ENCODE measurements at places on chromosomes 7 and 10.

DNA sequence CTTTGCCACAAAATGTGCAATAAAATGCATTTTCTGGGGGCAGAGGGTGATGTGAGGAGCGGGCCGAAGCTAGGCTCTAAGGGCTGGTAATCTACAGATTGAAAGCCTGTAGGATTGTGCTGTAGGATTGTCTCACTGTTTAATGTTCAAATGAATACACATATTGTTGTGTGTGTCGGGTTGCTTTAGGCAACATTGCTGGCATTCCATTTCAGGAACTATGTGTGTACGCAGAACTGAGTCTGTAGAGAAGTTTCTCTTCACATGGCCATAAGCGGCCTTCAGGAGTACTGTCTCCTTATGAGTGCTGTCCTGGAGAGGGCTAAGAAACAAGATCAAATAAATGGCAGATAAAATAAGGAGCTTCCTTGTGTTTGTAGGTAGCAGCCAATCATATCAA is 540.2 kb downstream of the GATA3 start:
- no peak for DNase-seq

- no peak for DNase-seq
These were observed 52.2 kb downstream of the IFIT5 start for GRCh38 chr10:89466599-89467035.

- DNase-seq, result no peak
These were observed 3.9 kb upstream of the NMT2 start for GRCh38 chr10:15172306-15172840.

DNA sequence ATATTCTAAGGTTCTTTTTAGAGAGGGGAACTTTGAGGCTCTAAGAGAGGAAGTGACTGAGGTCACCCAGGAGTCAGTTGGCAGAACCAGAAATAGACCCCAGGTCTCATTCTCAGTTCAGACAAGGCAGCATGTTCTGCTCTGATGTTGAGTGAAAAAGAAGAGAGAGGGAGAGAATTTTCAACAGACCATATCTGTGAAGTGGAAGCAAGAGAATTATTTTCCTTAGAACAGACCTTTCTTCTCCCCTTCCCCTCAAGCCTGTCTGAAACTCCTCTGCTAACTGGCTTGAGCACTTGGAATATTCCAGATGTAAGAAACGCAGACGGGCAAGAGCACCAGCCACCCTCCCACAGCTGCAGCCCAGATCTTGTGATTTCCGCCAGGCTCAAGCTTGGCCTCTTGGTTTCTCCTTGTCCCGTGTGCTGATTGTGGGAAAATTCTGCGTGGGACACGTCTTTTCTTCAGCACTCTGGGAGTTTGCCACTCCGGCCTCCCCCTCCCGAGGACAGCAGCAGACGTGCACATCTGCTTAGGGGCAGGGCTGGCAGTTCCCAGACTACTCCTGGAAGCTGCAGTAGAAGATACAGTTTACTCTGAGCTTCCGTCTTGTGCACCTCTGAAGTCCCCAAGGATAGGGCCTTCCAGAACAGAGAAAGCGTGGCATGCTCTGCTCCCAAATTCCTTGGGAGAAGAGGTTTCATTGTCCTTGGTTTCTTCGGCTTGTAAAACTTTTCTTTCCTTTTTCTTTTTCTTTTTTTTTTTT is 22.7 kb upstream of the IKZF1 start:
- no peak for DNase-seq

GRCh38 chr7:15755061-15755460 is 68.6 kb upstream of the MEOX2 start:
- DNase-seq, result no peak

DNA sequence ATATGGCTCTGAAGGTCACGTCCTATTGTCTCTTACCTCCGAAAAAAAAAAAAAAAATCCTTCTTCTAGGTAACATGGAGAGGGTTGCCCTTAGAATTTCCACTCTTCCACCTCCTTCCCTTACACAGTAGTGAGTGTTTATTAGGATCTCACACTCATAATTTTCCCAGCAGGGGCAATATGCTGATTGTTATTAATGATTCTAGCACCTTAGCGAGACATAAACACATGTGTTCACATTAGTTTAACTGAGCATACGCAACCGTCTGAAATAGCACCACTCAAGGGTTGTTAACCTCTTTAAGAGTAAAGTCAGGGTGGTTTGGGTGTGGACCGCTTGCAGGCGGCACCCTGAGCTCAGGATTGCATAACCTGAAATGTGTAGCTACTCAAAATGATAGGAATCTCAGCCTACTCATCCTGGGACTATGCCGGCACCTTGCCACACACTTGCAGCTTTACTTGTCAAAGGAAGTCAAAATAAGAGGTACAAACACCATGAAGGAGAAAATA is 52.2 kb downstream of the CPEB3 start:
- DNase-seq, result no peak

- DNase-seq, result no peak
These were observed 324.4 kb downstream of the BICC1 start for GRCh38 chr10:58836991-58837575.

DNA sequence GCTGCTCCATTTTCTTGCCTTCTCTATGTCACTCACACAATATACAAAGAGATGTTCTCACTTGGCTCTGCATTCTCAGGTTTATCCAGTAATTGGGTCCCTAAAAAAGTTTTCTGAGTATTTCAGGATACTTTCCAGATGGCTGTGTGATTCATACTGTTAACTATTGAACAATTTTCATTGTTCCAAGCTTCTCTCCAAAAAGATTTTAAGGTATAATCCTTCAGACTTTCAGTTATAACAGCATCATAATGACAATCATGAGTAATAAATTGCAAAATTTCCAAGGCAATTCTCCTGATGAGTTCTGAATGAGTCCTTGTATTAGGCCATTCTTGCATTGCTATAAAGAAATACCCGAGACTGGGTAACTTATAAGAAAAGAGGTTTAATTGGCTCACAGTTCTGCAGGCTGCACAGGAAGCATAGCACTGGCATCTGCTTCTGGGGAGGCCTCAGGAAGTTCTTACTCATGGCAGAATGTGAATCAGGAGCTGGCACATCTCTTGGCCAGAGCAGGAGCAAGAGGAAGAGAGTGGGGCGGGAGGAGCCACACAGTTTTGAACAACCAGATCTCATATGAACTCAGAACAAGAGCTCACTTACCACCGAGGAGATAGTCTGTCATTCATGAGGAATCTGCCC is 148.1 kb downstream of the SLC16A9 start:
- no peak for DNase-seq

DNA sequence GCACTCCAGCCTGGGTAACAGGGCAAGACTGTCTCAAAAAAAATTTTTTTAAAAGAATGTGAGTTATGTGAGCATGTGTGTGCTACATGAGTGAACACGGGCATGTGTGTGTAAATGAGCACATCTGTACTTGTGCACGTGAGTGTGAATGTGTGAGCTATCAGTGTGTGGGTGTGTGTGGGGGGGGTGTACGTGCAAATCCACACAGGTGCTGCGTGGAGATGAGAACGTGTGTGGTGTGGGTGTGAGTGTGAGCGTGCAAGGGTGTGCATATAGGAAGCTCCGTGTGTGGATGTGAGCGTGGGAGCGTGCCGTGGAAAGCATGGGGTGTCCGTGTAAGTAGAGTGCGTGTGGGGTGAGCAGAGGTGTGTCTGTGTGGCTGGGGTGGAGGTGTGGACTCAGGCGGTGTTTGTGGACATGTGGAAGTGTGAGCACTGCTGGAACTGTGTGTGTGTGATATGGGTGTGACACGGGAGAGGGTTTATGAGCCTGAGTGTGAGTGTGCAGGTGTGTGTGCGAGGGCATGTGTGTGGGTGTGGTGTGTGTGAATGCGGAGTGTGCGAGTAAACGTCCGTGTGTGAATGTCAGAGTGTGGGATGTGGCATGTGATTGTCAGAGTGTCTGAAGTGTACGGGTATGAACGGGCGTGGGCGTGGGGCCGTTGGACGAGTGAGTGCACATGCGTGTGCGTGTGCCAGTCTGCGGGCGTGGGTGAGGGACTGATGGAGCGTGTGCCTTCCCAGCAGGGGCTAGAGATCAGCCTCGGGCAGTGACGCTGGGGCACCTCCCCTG is 45.9 kb upstream of the TNRC18 start:
- DNase-seq, result no peak

DNA sequence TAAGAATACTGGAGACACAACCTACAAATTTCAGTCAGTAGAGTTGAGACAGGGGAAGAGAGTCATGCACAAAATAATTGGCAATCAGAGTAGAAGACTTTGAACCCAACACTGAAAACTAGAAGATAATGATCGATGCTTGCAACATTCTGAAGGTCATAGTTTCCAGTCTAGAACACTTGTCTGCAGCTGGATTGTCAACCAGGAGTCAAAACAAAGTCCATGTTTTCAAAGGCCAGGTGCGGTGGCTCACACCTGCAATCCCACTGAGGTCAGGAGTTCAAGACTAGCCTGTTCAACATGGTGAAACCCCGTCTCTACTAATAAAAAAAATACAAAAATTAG is 26.8 kb upstream of the SMURF1 start:
- no peak for DNase-seq

DNA sequence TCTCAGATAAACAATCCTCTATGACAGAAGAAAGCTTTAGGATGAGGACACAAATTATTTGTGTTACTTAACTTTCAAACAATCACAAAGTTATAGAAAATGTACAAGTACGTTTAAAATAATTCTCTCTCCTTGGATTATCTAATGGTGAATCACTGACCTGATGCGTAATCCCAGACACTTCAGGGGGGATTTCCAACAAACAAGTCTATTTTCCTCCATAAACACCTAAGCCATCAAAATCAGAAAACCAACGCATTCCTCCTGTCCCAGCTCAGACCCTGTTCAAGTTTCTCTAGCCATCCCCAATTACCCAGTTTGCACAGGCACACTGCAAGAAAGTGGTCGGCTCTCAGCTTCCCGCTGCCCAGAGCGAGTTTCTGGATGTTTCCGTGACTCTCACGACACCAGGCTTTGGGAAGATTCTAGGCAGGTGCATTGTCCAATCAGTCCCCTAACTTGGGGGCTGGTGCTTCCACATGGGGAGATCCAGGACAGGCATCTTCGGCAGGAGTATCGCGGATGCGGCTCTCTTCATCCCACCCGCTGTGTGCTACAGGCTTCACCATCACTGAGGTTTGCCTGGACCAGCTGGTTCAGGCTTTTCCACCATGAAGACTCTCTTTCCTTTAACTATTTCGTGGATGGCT is 200.0 kb downstream of the ZMYND11 start:
- no peak for DNase-seq

DNA sequence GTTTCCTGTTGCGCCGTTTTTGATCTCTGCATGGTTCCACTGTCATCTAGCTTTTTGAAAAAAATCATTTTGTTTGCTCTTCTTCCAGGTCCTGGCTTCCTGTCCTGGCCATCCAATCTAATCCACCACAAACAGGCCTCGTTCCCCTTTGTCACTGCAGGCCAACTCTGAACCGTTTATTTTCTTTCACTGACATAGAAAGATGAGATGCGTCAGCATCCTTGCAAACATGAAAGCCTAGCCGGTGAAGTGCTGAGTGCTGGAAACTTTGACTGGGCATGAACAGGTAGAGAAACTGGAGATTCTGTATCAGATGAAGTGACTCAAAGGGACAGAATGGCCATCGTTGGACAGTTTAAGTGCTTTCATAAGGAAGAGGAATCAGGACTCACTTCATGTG is 1247.8 kb downstream of the TYW1 start:
- DNase-seq, result no peak

DNA sequence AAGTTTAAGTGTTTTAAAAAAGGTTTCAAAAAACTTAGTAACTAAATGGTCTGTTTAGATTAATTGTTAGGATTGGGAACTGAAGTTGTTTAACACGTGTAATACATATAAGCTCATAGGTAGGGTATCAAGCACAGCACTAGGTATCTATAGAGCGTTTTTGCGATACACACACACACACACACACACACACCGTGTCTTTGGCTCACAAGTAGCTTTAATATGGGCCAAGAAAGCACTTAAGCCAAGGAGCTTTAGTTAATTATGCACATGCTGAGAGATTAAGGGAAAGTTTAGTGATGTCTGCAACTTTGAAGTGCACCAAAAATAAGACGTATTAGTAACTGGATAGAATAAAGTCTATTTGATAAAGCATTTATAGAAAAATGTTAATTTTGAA is 93.8 kb upstream of the CNTNAP2 start:
- no peak for DNase-seq

DNA sequence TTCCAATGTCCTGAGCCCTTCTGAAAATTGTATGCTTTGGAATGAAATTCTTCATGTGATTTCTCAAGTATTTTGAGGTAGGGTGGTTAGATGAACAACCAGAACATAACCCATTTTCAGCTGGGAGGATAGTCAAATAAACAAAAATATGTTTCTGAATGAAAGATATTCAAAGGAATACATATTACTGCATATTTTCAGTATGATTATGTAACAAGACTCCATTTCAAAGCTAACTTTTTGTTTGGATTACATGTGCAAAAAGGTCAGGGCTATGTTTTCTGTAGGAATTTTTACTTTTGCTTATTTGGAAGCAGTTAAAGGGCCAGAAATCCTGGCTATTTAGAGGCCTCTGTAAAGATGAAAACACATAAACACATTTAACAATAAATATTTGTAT is 27.7 kb downstream of the CDK6 start:
- DNase-seq, result no peak

GRCh38 chr7:119761776-119762175 is 511.2 kb upstream of the KCND2 start:
- DNase-seq, result no peak

DNA sequence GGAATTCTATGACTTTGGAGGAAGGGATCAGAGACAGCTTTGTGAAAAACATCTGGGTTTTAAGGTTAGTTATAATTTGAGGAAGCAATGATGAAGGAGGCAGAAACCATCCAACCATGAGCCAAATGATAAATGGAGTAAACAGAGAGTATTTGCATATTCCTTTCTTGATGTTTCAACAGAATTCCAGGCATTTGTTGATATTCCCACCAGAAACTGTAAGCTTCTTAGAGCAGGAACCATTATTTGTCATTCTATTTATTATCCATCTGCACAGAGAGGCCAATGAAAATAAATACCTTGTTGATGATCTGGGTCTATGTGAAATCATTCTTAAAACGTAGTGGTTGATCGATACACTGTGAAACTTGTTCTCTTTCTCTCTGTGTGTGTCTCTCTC is 715.3 kb downstream of the INHBA start:
- DNase-seq, result no peak

DNA sequence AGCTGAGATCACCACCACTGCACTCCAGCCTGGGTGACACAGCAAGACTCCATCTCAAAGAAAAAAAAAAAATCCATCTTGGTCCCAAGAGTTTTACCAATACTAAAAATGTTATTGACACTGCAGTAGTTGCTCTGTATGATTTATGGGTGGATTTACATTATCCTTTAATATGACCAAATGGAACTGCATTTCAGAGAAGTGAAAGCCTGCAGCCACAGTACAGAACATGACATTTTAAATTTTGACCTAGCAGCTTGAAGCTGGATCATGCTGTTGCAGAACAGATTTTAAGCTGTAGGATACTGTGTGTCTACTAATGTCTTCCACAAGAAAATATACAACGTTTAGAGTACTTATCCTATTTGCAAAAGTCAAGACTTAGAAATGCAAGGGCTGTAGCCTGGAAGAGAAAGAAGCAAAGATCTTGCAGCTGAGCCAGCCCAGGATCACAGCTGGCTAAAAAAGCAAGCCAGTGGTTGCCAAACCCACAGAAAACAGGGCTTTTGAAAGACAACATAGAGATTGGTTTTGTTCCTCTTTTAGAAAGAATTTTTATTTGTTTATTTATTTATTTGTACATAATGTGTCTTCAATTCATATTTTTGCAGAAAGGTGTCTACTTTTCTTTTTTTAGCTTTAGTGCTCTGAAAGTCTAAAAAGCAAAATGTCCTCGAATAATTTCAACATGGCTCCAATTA is 55.2 kb upstream of the WNT16 start:
- DNase-seq, result no peak
